ENCODE measurements at places on chromosomes 2 and 18.
A peak's percentile ranks its signal among the peaks of the same experiment; 100 is the strongest.

DNA sequence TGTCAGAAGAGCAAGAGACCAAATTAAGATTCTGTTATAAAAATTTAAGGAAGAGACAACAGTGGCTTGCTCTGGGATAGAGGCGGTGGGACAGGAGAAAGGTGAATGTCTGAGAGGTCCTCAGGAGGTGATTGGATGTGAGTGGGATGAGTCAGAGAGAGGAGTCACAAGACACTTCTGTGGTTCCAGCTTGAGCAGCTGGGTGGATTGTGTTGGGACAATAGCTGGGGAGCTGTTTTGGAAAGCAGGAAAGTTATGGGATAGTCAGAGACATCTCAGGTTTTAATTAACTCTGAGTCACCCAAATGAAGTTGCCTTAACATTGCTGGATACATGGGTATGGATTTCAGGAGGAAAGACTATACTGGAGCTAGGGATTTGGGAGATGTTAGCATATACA, 218.0 kb upstream of the TRIB2 start:
- no peak for DNase-seq

DNA sequence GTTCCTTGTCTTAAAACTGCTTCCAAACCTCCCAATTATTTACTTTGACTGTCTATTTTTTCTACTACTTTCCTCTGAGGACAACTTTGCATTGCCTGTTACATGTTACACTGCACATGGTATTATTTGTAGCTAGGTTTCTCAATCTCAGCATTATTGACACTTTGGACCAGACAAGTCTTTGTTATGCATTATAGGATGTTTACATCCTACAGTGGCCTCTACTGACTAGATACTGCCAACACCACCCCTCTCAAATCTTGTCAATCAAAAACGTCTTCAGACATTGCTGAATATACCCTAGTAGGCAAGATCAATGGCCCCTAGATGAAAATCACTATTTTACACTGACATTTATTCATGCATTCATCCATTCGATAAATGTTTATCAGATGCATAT, 129.6 kb upstream of the DNAJC10 start:
- DNase-seq, result no peak

GRCh38 chr2:139946690-139947089, 1166.5 kb upstream of the NXPH2 start:
- no peak for DNase-seq

GRCh38 chr2:239388236-239389151, 12.3 kb downstream of the HDAC4 start:
- no peak for DNase-seq

- no peak for DNase-seq
Observed at GRCh38 chr2:161415987-161416707, at the start of gene TBR1. Gene TBR1 (plus strand): TSS chr2:161416297. CDS start chr2:161416411, 114 bp downstream.

DNA sequence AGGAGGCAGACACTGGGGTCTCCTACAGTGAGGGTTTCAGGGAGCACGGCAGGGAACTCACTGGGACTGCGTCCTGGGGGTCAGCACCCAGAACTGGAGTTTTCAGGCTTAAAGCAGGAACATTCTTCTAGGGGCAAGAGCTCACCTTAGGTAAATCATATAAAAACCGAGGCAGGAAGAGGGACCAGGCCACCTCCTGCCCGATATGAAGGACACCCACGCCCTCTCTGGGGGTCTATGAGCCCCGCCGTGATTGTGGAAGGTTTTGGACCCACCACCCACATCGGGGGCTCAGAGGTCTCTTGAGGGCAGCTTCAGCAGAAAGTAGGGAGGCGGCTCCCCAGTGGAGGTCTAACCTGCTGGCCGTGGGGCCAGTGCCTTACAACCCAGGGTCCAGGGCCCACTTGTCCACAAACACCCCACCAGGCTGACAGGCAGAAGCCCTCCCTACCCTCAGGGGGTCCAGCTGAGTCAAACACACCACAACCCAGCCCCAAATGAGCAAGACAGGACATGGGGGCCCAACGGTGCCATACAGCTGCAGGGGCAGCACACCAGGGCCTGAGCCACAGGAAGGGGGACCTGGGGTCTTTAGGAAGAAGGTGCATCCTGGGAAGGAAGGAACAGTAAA, 25.3 kb downstream of the CROCC2 start:
- DNase-seq, result no peak

DNA sequence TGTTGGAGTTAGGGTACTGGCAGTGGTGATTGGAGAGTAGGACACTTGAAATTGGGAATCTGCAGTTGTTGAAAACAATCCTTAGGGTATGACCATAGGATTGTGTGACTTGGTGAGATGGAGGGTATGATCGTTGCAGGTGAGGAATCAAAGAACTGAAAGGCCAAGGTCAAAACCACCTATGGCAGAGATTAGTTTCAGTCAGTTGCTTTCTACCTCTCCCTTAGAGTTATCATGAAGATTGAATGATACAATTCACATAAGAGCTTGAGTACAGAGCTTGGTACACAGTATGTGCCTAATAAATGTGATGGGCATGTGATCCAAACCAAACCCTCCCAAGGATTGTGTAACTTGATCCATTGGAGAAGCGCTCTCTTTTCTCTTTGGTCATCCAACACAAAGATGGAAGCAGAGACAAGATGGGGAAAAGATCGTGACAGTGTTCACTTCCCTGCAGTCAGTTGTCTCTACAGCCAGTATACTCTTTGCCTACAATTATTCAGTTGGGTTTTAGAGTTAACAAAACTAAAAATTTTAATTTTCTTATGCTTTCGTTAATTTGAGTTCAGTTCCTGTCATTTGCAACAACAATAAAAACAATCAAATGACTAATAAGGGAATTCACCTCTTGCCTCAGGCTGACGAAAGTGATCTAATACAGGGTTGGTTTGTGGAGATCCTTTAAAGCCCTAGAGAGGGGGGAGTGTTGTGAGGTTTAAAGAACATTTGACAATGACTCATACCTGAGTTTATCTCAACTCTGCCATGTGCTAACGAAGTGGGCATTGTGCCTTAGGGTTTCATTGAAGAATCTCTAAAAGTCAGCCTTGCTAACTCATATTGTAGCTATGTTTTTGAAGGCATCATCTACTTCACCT, 14.8 kb upstream of the SMAD2 start:
- DNase-seq, result no peak

GRCh38 chr18:3593381-3593903, 143.5 kb downstream of the TGIF1 start:
- DNase-seq, result no peak

DNA sequence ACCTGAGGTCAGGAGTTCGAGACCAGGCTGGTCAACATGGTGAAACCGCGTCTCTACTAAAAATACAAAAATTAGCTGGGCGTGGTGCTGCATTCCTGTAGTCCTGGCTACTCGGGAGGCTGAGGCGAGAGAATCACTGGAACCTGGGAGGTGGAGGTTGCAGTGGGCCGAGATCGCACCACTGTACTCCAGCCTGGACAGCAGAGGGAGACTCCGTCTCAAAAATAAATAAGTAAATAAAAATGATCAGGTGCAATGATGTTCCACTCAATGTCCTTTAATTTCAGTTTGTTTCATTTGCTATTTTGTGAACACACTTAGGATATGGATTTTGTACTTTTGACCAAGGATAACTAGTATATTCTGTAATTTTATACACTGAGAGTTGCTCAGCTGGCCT, 9.3 kb downstream of the HADHA start:
- peak; percentile 19 for DNase-seq

DNA sequence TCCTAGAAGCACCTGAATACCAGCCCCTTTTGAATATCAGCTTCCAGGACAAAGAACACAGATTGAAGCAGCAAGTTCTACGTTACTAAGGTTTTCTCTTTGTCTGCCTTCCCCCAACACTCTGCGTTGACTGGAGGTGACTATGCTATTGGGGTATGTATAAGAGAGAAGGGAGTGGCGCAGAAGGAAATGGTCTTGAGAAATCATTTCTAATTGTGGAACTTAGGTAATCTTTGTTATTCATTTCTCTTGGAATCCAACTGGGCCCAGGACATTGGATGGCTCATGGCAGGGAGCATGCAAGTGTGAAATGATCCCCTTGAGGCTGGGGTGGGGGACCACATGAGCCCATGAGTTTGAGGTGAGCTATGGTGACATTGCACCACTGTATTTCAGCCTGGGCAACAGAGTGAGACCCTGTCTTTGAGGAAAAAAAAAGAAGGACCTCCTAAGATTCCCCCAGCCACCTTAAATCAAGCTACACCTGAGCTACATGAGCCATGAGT, 29.7 kb downstream of the XDH start:
- no peak for DNase-seq

DNA sequence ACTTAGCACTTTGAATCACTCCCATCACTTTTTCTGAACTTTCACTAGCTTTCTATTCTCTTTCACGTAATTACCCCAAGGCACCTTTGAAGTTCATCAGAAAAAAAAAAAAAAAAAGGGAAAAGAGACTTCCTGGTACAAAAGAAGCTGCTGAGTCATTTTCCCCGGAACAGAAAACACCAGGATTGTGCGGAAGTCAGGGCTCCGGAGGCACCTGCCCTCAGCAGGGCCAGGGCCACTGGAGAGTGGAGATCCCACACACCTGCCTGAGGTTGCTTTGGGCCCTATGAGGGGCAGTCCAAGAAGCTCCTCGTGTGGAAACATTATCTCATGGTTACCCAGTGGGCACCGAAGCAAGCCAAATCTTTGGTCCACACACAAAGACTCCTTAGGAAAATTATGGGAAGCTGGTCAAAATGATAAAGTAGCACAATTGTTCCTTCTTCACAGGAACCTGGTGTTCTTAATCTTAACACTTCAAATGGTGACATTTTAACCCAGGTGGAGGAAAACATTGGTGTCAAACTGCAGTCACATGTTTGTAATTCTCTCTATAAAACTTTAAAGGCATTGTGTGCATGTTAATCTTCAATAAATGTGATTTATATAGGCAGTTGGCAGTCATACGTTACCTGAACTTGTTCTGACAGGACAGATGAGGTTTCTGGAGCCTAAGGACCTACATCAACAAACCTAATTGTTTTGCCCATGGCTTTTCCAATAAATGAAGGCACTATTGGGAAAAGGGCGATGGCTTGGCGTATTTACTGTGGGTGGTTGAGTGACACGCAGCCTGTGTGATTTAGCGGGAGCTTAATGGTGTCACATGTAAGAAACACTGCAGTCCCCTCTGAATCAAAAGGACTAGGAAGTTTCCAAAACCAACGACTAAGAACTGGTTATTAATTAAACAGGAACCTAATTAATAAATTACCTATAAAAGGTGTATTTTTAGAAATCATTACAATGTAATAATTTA, 23.4 kb upstream of the FAM110C start:
- no peak for DNase-seq

GRCh38 chr2:95240556-95240955, 33.2 kb downstream of the ZNF892 start:
- DNase-seq, result no peak

DNA sequence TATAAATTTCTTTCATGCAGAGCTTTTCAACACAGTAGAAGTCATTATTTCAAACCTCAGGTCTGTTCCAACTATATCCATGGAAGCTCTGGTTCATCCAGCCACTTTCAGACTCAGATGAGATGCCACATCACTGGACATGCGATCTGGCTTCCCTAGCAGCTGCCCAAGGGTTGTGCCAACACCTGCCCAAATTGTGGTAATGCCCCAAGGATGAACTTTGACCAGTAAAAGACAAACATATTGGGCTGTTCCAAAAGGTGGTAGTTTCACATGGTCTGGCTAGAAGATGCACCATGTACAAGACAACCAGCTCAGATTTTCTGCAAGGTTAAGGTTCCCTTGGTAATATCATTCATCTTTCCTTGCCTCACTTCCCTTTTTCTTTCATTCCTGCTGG, 101.9 kb downstream of the THADA start:
- no peak for DNase-seq

GRCh38 chr18:58661423-58661822, 9.8 kb upstream of the MALT1 start:
- no peak for DNase-seq

DNA sequence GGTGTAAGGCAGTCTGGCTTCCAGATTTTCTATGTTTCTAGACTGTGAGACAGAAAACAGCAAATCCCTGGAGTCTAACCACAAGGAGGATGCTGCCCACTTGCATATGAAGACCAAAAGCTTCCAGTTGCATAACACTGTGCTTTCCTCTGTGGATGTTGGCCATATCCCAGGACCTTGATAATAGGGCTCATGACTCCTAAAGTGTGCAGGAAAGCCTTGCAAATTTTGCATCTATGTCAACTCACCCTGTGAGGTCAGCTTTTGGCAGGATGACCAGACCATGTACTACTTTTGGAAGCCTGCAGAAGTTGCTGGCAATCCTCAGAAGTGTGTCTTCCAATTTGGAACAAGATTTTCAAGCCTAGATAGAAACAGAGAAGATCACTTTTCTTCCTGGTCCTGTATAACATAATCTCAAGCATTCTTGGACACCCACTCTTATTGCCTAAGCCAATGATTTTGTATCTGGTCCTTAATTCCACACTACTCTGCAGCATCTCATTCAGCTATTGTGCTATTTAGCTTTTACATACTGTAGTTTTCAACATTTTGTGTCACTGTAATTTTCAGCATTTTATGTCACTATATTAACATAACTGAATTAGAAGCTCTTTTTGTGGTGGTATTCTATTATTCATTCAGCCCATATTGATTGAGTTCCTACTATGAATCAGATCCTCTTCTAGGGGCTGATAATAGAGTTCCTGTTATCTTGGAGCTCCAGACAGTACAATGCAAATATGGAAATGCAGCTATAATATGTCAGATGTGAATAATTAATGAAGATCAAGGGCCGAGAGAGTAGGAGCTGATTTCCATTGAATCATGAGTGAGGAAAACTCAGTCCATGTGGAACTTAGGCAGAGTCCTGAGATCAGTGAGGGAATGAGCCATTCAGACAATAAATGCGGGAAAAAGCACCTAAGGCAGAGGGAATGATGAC, 85.3 kb upstream of the RAB27B start:
- DNase-seq, result no peak

- DNase-seq, result no peak
Observed at GRCh38 chr18:65752625-65753325, 2.0 kb downstream of the CDH7 start.

DNA sequence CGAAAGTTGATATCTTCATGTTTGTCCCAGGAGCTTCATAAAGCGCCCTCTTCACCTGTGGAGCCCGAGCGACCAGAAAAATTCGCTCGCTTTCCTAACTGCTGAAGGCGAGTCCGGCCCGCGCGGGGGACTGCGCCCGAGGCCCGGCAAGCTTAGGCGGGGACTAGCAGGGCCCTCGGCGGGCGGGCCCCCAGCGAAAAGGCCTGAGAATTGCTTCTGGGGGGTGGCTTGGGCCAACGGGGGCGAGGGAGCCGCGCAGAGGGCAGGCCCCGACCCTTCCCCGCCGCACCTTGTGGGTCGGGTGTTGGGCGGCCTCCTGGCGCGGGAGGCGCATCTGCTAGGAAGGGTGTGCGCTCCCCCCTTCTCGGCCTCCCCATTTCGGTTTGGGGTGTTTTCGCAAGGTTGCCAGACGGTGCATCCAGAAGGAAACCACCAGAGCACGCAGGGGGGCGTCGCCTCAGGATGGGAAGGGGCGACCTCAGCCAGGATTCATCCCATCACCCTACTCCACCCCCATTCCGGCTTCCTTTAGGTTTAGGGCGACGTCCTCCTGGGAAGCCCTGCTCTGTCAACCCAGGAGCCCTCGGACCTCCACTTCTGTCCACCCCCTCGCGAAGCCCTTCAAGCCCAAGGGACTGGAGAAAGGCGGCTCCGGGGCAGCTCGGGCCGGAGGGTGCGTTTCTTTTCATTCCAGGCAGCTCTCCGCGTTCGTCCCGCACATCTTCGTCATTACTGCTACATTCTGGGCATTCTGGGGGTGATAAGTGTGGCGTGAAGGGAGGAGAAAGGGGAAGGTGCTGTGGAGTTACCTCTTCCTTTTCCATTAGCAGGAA, 9.1 kb downstream of the SP9 start:
- no peak for DNase-seq

GRCh38 chr2:113698892-113699447, 57.5 kb downstream of the SLC35F5 start:
- DNase-seq, result peak; percentile 22
